ENCODE measurements at places on chromosomes 16 and 17. TPM values are rescaled to one million over a fixed set of nuclear protein-coding genes. Genes with fewer than 3 reads are reported as not detected.

TAC4 gene
- total RNA-seq, result not detected

LMF1 gene
- total RNA-seq, result 12.3 TPM

CDK5RAP3 gene
- total RNA-seq, result 174 TPM

ZDHHC7 gene
- 17.9 TPM for total RNA-seq

KRT33A gene
- not detected for total RNA-seq

GRCh38 chr17:67422897-67423296 lies 45.8 kb downstream of the PITPNC1 start:
- no peak overlapping the region for H3K4me3 ChIP-seq
- H3K27me3 ChIP-seq, result no peaks in the 10 kb centered on the region
- peaks cover 5% of the 10 kb centered on the region for H3K36me3 ChIP-seq
- no peak for DNase-seq

- no peak overlapping the region for H3K4me3 ChIP-seq
- no peaks in the 10 kb centered on the region for H3K27me3 ChIP-seq
- H3K27ac ChIP-seq, result peak overlapping the region; percentile 2
- H3K36me3 ChIP-seq, result peaks cover 12% of the 10 kb centered on the region
- peaks cover 17% of the 10 kb centered on the region for H3K4me1 ChIP-seq
- no peak for DNase-seq
Observed at GRCh38 chr17:47162013-47162622, 27.0 kb downstream of the CDC27 start.

GRCh38 chr17:17548044-17548443 lies 43.5 kb downstream of the PEMT start:
- no peak overlapping the region for H3K4me3 ChIP-seq
- H3K27me3 ChIP-seq, result no peaks in the 10 kb centered on the region
- no peaks in the 10 kb centered on the region for H3K36me3 ChIP-seq
- no peak overlapping the region for H3K27ac ChIP-seq

- H3K27me3 ChIP-seq, result no peaks in the 10 kb centered on the region
- no peaks in the 10 kb centered on the region for H3K4me1 ChIP-seq
- no peaks in the 10 kb centered on the region for H3K36me3 ChIP-seq
Observed at GRCh38 chr17:37725601-37726146, 19.2 kb downstream of the HNF1B start.

DNA sequence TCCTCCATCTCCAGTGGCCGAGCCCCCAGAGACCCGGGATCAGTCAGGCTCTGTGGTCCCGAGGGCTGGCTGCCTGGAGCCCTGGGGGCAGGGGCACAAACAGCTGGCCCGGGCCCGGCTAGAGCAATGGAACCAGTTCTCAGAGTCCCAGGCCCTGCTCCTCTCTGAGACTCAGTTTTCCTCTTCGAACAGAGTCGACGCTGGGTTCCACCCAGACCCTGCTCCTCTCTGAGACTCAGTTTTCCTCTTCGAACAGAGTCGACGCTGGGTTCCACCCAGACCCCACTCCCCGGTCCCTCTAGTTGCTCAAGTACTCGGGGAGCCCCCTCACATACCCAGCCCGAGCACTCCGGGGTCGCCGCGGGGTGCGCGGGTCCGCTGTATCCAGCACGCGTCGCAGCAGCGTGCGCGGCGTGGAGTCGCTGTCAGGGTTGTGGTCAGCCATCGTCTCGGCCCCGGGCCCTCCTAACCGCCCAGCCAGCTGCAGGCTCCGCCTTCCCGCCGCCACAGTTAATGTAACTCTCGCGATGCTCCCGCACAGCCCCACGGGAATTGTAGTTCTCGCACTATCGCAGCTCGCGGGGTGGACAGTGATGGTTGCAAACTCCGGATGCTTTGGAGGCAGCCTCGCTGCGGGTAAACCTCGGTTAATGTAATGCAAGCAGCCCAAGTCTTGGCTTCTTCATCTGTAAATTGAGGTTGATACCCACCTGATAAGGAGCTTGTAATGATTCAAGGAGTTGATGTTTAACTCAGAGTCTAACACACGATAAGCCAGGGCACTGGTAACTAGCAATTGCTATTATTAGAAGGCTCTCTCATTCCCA lies 8.5 kb upstream of the THAP11 start:
- peak; percentile 98 for DNase-seq
- no peaks in the 10 kb centered on the region for H3K27me3 ChIP-seq
- H3K4me1 ChIP-seq, result peaks cover 6% of the 10 kb centered on the region
- no peak overlapping the region for H3K27ac ChIP-seq

All from activated naive CD4-positive, alpha-beta T cell treated with anti-CD3 and anti-CD28 coated beads for 36 hours (primary cell).